Stomach (tissue), 19 donors: ENCODE measurements at places on chromosomes 1 and 21.

GRCh38 chr1:160744199-160744851, 5.3 kb downstream of the SLAMF7 start:
- DNase-seq: peak; percentile 16

DNA sequence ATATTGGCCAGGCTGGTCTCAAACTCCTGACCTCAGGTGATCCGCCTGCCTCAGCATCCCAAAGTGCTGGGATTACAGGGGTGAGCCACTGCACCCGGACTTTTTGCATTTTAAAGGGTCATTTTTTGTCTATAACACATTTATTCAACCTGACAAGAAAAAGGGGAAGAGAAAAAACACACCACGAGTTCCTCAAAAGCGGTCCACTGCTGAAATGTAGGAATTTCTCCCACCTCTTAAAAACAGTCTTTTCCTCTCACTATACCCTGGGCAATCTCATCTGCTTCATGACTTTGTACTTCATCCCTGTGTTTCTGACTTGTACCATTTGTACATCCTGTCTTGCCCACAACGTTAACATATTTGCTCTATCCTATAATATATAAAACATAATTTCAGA, 413.3 kb upstream of the PTBP2 start:
- no peak for DNase-seq

DNA sequence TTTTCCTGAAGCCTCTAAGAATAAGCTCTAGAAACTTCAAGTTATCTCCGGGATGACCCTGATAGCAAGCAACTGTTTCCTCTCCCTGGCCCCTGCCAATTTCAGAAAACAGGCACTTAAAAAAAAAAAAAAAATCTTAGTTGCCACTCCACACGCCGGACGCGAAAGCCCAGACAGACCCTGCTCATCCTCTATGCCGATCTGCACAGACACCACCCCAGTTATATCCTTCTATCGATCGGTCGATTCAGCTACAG, 1.7 kb downstream of the ANP32E start:
- no peak for DNase-seq

DNA sequence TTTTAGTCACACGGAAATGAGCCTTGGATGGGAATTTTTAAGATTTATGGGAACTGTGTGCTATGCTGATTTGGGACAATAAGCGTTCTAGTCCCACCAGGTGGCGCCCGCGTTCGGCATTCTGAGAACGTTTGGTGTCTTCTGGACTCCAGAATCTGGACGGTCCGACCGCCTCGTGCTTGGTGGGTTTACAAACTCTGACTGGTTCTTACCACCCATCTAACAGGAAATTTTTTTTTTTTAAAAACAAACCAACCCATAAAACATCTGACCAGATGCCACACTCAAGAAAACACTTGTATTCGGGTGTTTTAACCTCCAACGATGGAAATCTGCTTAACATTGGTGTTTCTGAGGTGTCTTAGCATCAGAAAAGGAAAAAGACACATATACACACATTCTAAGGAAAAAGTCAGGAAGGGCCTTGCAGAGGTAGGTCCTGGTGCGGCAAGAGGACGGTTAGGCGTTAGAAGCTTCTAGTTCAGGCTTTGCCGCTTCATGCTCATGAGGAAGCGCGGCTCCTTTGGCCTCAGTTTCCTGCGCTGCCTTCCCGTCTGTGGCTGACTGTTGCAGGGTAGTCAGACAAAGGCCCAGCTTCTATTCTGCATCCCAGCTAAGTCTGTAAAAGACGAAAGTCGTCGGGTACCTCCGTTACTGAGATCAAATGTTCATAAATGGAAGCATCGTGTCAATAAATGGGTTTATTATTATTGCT, 814 bp upstream of the DYRK3 start:
- DNase-seq: peak; percentile 95

DNA sequence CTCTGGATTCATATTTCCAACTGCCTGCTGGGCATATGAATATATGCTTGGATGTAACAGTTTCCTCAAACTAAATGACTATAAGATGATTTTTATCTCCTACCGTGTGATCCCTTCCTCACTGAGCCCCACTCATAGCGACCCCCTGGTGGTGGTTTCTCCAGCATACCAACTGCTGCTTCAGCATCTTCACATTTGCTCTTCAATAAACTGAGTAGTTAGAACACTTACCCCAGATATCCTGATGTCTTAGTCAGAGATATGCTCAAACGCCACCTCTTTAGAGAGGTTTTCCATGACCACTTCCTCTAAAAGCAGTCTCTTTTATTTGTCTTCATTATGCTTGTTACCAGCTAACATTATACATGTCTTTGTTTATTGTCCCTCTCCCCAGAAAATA, 10.2 kb upstream of the HNRNPR start:
- DNase-seq: no peak

DNA sequence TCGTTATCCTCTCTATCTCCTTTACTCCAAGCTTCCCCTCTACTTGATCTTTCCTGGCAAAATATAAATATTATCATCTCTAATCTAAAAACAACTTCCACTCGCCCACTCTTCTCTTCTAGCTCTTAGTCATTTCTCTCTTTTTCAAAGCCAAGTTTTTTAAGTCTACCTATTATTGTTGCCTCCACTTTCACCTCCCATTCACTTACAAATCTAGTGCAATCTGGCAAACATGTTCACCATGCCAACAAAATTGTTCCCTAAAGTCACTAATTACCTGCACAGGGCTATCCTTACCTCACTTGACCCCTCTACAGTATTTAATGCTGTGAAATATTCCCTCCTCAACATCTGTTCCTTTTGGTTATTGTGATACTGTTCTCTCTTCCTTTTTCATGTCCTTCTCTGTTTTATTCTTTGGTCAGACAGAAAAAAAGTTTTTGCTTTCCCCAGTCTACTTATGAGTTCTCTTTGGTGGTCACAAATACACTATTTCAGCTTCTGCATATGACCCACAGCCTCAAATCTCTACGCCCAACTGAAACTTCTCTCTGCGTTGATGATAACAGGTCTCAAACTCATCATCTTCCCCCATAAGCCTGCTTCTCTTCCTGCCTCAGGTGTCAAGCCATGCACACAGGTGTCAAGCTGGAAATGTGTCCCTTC, 31.9 kb upstream of the RAP1A start:
- no peak for DNase-seq

- DNase-seq: peak; percentile 94
These were observed 155.9 kb upstream of the RUNX1 start for GRCh38 chr21:35204850-35205541.

DNA sequence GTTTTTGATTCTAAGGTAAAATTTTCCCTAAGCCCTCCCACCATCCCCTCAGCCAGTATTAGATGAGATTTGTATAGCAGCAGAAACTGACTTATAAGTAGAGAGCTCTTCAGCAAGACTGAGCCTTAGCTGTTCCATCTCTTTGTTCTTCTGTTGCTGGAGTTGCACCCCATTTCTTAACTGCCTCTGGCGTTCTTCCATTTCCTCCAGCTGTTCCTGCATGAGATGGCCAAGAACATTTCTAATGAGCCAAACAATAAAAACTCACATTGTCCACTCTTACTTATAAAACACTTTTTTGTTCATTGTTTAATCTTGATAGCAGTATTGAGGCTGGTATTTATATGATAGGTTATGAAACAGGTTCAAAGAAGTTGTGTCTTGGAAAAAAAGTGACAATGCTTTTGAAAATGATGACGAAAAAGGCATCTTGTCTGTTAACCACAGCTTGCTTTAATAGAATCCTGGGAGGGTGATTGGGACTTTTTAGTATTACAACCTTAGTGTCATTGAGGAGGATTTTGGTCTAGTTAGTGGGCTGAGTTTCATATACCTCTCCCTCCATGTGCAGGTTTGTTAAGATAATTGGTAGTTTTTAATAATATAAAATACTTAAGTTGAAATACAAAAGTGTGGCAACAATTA, 18.3 kb downstream of the SYNC start:
- peak; percentile 61 for DNase-seq

DNA sequence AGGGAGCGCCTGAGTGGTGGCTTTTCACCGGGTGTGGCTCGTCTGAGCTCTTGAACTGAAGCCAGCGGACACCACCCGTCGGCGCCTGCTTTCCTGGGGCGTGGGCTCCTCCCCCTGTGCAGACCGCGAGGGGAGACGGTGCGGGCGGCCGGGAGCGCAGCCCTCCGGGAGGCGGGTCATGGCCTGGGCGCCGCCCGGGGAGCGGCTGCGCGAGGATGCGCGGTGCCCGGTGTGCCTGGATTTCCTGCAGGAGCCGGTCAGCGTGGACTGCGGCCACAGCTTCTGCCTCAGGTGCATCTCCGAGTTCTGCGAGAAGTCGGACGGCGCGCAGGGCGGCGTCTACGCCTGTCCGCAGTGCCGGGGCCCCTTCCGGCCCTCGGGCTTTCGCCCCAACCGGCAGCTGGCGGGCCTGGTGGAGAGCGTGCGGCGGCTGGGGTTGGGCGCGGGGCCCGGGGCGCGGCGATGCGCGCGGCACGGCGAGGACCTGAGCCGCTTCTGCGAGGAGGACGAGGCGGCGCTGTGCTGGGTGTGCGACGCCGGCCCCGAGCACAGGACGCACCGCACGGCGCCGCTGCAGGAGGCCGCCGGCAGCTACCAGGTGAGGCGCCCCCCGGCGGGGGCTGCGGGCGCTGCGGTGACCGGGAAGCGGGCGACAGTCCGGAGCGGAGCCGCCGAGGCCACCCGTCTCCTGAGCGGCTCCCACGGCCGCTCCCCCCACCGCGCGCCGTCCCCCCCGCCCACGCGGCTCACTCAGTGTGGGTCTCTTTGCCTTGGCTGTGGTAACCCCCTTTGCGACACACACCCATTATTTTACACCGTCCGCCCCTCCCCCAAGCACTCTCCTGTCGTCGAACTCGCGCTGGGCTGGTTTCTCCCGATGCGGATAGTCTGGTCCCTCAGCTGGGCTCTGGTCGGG, at the start of gene TRIM58:
Gene TRIM58 (plus strand): TSS at position 119 of the 916 bp plus-strand sequence. CDS start 60 bp downstream, at position 179.
- DNase-seq: peak; percentile 69

DNA sequence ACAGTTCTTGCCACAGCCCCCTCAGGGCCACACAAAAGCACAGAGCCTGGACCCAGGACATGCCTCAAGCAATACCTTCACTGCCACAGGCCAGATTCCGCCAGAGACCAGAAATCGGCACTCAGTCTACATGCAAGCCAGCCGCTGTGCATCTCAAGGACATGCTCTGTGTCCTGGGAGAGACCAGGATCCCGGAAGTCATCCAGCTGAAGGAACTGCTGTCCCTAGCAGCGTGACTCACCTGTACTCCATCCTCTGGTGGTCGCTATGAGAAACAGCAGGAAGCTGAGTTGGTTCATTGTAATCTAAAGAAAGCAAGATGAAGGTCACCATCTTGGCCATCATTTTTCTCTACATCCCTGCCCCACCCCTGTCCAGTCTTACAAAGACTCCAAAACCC, 401 bp downstream of the ITLN1 start:
- no peak for DNase-seq

- no peak for DNase-seq
These were observed 31.8 kb downstream of the LDLRAP1 start for GRCh38 chr1:25575191-25575590.

- no peak for DNase-seq
These were observed 27.8 kb upstream of the CCSAP start for GRCh38 chr1:229370601-229371021.

GRCh38 chr1:226482975-226483700, 65.4 kb upstream of the STUM start:
- DNase-seq: peak; percentile 10

- DNase-seq: no peak
These were observed 2.4 kb upstream of the CCT8 start for GRCh38 chr21:29075706-29076466.

GRCh38 chr1:206503591-206504362, 3.6 kb upstream of the RASSF5 start:
- no peak for DNase-seq

DNA sequence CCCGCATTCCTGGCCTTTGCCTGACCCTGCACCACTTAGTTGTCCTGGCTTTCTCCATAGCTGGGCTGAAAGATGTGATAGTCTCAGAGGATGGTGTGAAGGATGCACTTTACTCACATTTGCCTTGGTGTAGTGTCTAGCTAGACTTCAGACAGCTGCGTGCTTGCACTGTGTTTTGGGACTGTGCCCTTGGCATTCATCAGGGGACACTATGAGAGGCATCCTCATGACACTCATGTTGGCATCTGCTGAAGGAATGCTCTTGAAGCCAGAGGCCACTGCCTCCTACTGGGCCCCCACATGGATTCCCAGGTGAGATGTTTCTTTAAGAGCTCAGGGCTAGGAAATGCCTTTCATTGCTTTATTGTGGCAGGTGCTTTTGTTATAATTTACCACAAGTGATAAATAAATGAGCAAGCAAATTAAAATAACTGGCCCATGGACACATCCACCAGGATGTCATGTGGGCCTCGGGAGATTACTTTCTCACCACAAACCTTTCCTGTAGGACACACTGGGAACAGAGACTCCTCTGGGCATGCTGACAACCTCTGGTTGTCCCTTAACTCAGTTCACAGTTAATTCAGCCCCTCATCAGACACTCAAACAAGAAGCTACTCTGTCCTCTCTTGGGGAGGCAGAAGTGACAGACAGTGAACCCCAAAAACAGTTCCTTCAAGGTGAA, 99.4 kb upstream of the SPATA6 start:
- DNase-seq: no peak

- DNase-seq: no peak
These were observed 52.7 kb downstream of the MIGA1 start for GRCh38 chr1:77831976-77832711.

GRCh38 chr21:36700295-36700970, 1.5 kb downstream of the SIM2 start:
- no peak for DNase-seq

DNA sequence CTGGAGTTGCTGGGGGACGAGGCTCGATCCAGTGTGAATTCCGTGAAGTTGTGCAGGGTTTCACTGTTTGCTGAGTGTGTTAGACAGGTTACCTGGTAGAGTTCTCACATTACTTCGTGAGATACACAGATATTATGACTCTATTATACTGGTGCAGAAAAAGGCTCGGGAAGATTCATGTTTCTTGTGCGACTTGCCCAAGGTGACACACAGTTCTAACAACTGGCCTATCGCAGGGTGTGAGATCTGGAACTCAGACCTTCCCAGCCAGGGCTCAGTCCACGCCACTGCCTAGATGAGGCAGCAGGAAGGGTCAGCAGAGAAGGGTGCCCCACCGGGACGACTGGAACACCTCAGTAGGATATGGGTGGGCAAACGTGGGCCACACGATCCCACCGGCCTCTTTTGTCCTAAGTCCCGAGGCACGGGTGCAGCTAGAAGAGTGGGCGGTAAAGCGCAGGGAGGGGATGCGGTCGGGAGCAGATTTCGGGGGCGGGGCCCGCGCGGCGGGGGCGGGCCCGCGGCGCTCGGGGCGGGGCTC, 296 bp upstream of the RNPEP start:
- peak; percentile 81 for DNase-seq

DNA sequence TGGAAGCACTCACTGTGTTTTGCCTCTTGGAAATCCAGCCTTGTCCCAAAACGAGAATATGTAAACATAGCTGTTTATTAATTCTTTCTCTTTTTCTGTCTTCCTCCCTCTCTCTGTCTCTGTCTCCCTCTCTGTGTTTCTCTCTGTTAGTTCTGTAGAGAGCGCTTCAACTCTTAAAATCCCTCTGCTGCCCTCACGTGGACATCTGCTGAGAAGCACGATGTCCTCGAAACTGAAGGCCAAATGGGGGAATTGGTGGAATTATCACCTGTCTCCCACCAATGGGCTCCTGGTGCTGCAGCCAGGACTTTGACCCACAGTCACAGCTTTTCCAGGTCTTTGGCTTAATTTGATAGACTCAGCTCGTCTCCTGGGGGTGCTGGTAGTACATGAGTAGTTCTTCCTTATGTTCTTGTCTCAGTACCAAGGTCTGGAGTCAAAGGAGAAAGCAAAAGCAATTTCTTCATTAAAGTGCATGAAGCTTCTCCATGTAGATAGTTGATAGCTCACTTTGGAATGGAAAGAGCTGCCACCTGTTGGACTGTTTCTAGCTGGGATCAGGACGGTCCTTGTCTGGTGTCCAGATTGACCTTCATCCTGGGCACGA, 5.5 kb upstream of the GBP6 start:
- peak; percentile 86 for DNase-seq
